Stimulated activated CD4-positive, alpha-beta T cell treated with anti-CD3 and anti-CD28 coated beads, TNF-alpha, amount 100 ng/mL, for 24 hours (primary cell): ENCODE measurements at places on chromosomes 11 and 22.

- DNase-seq = no peak
Measured at GRCh38 chr11:117413616-117414015, 86.0 kb downstream of the CEP164 start.

- no peak for DNase-seq
Measured at GRCh38 chr11:128689591-128689947, 4.3 kb upstream of the FLI1 start.

DNA sequence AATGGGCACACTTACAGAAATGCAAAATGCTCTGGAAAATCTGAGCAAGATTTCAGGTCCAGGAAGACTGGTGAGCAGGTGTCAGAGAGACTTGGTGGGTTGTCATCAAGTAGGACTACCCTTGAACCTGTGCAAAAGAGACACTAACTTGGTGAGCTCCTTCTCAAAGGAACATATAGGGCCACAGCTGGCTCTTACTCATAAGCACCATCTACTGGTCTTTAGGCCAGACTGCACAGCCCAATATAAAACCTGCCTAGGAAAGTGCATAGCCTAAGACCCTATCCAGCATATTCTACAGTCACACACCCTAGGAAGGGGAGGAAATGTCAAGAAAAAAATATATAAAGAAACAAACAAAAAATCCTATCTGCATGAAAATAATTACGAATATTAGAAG lies 18.2 kb upstream of the OR10W1 start:
- no peak for DNase-seq

GRCh38 chr11:3340025-3340424 lies 38.9 kb downstream of the ZNF195 start:
- DNase-seq = no peak

GRCh38 chr11:11468954-11469353 lies 115.9 kb upstream of the CSNK2A3 start:
- no peak for DNase-seq

GRCh38 chr11:16902781-16903378 lies 111.3 kb downstream of the PLEKHA7 start:
- no peak for DNase-seq

GRCh38 chr11:76639621-76640020 lies 30.9 kb downstream of the LRRC32 start:
- no peak for DNase-seq

DNA sequence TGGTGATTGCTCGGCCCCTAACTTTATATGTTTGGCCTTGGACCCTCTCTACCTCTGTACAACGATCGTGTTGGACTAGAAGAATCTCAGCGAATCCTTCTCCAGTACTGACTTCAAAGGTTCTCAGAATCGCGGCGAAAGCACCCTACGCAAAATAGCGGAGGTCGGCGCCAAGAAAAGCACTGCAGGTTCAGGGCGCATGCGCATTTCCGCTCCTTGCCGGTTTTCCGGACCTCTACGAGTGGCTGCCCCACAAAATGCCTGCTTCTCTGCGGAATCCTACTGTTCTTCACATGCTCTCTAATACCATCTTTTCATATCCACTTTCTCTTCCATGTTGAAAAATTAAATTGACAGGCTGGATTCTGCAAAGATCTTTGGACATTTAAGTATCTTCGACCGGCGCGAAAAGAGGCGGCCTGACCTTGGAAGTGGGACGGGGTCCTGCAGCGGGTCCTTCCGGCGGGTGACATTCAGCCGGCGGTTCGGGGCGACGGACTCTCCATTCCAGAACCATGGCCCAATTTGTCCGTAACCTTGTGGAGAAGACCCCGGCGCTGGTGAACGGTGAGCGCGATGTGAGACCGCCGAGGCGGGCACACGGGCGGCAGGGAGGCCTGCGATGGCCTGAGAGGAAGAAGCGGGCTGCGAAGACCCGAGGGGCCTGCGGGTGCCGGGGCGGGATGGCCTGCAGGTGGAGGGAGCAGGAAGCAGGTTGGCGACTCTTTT lies at the start of gene ATP5MG:
Gene ATP5MG (plus strand): TSS at position 456 of the 729 bp plus-strand sequence. CDS start 60 bp downstream, at position 516.
- peak; percentile 92 for DNase-seq

GRCh38 chr11:95465887-95466286 lies 234.9 kb upstream of the SESN3 start:
- no peak for DNase-seq

DNA sequence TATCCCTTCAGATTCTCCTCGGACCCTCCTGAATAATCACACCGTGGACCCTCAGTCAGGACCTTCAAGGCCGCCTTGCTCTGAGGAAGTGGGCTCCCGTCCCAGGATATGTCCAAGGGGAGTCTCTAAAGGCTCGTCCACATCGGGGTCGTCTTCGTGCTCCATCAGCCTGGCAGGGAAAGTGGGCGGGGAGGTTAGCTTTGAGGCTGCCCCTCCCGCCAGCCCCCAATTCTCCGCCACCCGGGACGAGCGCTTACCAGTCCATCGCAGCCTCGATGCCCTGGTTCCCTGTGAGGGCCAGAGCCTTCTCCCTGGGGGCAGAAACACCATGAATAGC lies 472 bp downstream of the UBXN1 start:
- DNase-seq = no peak

DNA sequence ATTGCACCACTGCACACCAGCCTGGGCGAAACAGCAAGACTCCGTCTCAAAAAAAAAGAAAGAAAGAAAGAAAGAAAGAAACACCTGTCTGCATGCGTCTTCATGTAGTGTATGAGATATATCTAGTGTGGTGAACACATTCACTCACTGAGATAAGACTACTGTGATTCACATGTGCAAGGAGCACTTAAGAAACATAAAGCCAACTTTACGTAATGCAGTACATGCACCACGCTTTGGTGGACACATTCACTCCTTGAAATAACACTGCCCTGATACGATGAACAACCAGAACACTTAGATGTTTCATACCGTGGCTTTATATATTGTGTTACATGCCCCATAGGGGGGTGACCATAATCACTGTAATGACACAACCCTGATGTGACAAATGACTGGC lies 96.0 kb downstream of the MICAL3 start:
- no peak for DNase-seq

DNA sequence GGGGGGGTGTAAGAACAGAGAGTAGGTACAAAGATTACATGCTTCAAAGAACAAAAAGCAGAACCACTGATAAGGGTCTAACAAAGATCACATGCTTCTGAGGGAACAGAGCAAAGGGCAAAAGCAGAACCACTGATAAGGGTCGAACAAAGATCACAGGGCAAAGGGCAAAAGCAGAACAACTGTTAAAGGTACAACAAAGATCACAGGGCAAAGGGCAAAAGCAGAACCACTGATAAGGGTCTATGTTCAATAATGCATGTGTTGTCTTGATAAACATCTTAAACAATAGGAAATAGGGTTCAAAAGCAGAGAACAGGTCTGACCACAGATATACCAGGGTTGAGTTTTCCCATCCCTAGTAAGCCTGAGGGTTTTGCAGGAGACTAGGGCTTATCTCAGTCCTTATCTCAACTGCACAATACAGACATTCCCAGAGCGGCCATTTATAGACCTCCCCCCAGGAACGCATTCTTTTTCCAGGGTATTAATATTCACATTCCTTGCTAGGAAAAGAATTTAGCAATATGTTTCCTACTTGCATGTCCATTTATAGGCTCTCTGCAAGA lies 81.9 kb upstream of the PGR start:
- no peak for DNase-seq

GRCh38 chr11:44104481-44105294 lies 9.2 kb downstream of the EXT2 start:
- no peak for DNase-seq

DNA sequence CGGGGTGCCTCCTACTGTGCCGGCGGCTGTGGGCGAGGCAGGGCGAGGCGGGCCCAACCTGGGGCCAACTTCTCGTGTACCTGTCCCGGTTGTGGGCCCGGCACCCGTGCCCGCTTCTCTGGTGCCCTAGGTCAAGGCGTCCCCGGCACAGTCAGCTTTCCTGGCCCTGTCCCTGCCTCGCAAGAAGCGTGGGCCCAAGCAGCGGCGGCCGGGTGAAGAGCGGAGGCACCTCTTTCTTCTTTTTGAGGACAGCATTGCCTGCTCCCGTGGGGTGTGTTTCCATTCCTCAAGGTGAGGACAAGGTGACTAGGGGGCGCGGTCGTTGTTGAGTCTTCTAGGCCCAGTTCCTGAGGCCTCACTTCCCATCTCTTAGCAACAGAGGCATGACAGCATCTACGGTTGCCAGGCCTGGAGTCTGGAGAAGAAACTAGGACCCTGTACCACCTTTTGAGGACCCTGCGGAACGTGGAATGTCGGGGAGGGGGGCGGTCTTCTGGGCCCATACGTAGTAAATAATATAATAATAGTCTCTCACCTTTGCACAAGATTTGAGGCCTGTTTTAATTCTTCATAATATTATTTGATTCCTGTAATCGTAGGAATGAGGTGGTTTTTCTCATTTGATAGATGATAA lies 418 bp downstream of the ACO2 start:
- no peak for DNase-seq

DNA sequence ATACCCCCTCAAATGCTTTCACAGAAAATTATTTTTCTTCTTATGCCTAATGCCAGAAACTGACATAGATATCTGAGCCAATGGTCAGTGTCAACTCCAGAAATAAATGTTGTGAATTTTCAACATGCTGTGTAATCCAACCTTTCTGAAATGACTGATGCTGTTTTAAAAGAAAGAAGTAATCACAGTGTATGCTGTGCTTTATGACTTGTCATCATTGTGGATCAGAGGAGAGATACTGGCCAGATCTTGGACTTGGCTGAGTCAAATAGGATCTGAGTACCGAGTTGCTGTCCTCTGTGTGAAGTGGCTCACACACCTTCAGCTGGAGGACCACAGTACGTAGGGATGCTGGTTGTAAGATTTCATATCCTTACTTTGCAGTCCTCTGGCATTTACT lies 89.9 kb upstream of the ARHGAP20 start:
- no peak for DNase-seq

GRCh38 chr22:41578114-41578513 lies 11.5 kb downstream of the PMM1 start:
- DNase-seq = no peak

DNA sequence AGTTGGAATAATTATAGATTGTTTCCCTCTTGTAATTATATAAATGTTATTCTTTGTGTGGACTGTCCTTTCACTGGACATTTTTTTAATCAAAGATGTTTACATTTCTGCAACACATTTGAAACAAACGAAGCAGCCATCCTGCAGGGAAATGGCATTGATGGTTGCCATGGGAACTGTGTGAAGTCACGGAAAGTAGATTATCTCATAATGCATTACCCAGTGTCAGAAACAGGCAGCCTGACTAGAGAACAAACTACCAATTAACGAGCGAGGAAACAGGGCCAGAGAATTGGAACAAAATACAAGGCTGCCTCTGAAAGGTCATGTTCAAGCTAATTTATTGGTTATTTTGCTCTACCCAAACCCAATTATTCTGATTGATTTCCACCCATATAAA lies 96.9 kb upstream of the LARGE1 start:
- DNase-seq = no peak

DNA sequence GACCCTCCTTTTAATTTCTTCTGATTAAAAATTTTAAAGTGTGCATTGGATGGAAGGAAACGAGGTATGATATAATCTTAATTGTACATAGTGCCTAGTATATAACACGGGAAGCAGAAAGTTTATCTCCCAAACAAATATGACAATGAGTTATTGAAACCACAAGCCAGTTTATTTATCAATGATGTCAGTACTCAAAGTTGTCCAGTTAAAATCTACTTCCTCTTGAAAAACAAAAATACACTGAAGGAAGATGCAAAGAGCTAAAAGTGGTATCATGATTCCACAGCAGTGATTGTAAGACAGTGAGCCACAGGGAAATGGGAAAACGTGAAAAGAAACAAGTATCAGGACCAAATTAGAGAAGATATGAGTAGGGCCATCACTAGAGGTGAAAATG lies 18.8 kb upstream of the OR5B21 start:
- DNase-seq = no peak

DNA sequence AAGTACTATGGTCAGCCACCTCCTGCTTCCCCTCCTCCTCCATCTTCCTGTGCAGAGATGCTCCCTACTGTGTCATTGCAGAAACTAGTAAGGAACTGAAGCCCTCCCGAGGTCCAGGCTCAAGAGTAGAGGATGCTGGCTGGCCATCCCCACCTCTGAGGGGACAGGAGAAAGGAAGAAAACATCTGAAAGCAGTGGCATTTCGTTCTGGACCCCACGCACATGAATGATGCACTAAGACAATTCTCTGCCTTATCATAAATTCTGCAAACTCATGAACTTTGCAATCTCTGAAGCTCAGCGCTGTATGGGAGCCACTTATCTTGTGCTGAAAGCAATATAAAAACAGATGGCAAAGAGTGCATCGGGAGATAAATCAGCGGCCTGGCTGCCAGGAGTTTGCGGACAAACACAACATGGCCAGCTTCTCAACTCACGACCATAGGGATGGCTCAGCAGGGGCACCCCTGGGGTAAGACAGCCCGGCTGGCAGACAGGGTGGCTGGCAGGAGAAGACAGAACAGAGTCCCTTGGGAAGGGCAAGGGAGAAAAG lies 306.4 kb downstream of the NXPE2 start:
- no peak for DNase-seq

DNA sequence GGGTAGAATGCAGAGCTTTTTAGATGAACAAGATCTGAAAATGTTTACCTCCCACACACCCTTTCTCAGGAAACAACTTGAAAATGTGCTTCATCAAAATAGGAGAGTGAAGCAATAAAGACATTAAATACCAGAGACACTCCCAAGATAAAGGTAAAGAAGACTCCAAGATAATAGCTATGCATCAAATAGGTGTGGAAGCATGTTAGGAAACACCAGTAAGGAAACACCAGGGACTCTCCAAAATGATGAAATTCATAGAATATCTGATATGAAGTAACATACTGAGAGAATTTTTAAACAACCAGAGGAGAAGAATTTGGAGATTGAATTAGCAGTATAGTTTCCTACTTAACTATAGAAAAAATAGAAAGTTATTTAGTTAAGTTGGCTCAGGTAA lies 57.0 kb downstream of the OR10A6 start:
- no peak for DNase-seq

- DNase-seq = peak; percentile 24
Measured at GRCh38 chr11:126310200-126310991, 6.5 kb downstream of the DCPS start.

GRCh38 chr22:27663812-27664211 lies 137.7 kb downstream of the MN1 start:
- DNase-seq = no peak

DNA sequence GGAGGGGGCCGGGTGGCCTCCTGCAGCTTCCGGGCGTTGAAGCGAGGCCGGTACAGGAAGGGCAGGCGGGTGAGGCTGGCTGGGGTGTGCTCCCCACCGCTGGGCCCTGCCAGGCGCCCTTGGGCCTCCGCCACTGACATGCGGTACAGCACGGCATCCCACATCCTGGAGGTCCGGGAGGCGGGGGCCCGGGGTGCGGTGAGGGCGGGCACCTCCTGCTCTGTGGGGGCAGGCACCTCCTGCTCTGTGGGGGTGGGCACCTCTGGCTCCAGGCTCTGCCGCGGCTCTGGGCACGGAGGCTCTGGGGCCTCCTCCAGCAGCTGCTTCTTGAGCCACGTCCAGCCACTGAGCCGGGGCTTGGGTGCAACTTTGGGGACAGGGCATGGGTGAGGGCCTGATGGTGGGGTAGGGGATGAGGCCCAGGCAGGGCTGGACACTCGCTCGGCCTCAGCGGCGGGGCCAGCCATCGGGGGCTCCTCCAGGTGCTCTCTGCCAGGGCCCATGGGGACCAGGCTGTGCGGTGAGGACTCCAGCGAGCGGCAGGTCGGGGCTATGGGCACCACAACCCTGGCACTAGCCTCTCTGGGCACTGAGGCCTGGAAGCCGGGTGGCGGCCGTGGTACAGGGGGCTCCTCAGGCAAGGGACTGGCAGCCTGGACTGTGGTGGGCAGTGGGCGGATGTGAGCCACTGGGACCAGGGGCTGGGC lies 2.3 kb downstream of the PRR33 start:
- DNase-seq = peak; percentile 25

GRCh38 chr11:36578458-36578857 lies 10.7 kb downstream of the RAG1 start:
- no peak for DNase-seq
